Mammary epithelial cell (primary cell): ENCODE measurements at places on chromosomes 7 and 10. TPM values are rescaled to one million over a fixed set of nuclear protein-coding genes. Genes with fewer than 3 reads are reported as not detected.

GRCh38 chr7:32577421-32577820, 82.1 kb downstream of the AVL9 start:
- no peak for DNase-seq

DNA sequence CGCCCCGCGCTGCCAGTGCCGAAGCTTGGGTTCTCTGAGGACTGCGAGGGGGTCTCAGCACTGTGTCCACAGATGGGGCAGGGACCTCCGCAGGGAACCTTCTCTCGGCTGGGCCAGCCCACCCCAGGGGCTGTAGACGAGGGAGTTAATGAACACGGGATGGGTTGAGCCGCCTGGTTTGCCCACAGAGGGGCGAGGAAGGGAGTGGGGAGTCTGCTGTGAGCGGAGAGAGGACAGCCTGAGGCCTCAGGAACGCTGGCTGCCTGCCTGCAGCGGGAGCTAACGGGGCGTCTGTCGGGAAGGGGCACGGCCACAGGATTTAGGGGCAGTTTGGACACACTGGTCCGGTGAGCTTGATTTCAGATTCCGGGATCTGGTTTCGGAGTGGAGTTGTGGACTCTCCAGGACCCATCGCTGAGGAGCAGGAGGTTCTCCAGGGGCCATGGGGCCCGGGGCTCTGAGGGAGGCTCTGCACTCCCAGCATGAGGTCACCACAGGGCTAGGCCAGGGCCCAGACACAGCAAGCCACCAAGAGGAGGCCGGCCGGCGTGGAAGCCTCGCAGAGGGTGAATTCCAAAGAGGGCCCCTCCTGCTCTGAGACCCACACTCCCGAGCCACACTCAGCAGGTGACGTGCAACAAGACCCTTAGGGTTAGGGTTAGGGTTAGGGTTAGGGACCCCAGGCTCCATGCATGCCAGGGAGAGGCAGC, 19.0 kb upstream of the FAM20C start:
- no peak for DNase-seq

- no peak for DNase-seq
These were observed 460.8 kb downstream of the NRG3 start for GRCh38 chr10:82335831-82336230.

GRCh38 chr7:71332207-71332606, 200.3 kb downstream of the GALNT17 start:
- DNase-seq, result no peak

DNA sequence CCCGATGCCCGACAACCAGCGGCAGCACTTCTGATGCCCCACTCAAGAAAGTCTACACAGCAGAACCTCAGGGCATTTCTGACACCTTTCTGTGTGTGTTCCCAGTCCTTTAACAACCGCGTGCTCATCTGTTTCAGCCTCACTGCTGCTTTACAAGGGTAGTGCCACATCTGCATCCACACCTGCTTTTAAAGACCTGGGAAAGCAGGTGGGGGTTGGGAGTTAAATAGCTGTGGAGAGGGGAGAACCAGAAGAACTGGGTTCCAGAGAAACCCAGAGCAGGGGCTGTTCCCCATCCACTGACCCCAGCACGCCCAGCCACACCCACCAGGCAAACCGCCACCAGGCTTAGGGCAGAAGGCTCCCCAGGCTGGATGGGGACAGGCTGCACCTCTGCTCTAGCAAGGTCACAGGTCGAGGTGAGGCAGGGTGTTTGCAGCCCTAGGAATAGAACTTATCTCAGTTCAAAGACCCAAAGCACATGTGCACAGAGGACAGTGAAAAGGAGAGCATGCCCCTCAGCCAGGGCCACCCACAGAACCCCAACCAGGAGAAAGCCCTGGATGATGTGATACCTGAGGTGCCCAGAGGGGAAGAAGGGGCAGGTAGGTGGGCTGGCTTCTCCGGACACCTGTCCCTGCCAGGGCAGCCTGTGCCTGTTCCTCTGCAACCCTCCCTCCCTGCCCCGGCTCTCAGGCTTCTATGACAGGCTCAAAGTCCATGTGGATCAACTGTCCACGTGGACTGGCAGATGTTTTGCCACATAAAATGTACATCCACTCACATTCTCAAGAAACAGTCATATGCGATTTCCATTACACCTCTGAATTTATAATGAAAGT, 51.3 kb downstream of the COBL start:
- no peak for DNase-seq

GRCh38 chr7:1676550-1677078, 6.5 kb downstream of the ELFN1 start:
- DNase-seq, result no peak

GRCh38 chr7:41918597-41918996, 215.7 kb upstream of the INHBA start:
- DNase-seq, result peak; percentile 67

GRCh38 chr10:34602478-34602877, 212.6 kb downstream of the PARD3 start:
- no peak for DNase-seq

- DNase-seq, result peak; percentile 18
These were observed 30.0 kb downstream of the MAP3K8 start for GRCh38 chr10:30463944-30464451.

DNA sequence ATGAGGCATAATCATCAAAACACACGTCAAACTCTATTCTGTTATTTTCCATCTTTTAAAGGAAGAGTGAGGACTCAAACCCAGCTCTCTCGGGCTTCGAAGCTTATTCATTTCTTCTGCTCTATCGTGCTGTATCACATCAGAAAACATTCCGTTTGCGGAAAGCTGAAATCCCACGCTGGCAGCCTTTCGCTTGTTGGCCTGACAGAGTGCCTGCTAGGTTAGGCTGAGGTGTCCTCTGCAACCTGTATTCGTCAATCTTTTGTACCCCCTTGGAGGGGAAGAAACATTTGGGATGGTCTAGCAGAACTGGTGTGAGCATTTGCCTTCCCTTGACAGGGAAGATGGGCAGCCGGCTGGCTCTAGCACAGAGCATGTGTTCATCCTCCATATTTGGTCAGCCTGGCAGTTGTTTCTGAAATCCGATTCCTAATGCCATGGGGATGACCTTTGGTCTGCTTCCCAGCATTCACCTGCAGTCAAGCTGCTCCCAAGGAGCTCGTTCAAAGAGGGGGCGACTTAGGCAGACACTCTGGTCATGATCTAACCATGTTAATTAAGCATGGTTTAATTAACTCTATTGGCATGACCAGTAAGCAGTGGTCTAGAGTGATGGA, 55.2 kb downstream of the TACC2 start:
- no peak for DNase-seq

DNA sequence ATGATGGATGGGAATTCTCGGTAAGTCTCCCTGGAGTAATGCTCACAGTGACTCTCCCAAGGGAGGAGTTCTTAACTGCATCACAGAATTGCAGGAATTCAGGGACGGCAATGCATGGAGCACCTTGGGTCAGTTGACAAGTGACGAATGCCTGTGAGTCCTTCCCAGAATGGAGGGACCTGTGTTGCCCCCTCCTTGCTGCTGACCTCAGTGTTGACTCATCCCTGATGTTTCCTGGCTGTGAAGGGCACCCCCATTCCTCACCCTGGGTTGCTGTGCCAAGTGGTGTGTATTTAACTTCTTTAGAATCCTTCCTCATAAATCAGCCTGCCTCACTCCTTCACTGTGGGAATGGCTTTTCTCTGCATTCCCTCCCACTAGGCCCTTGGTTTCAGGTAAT, 98.9 kb downstream of the LRMDA start:
- DNase-seq, result peak; percentile 20

Gene PRSS37
- total RNA-seq, result not detected

Gene GSTK1
- total RNA-seq, result 93.7 and 118 TPM in 2 replicates

Gene CTNNA3
- not detected in 2 replicates for total RNA-seq

Gene CYP2C19
- not detected in 2 replicates for total RNA-seq
